ENCODE measurements at places on chromosomes 2 and 18.

DNA sequence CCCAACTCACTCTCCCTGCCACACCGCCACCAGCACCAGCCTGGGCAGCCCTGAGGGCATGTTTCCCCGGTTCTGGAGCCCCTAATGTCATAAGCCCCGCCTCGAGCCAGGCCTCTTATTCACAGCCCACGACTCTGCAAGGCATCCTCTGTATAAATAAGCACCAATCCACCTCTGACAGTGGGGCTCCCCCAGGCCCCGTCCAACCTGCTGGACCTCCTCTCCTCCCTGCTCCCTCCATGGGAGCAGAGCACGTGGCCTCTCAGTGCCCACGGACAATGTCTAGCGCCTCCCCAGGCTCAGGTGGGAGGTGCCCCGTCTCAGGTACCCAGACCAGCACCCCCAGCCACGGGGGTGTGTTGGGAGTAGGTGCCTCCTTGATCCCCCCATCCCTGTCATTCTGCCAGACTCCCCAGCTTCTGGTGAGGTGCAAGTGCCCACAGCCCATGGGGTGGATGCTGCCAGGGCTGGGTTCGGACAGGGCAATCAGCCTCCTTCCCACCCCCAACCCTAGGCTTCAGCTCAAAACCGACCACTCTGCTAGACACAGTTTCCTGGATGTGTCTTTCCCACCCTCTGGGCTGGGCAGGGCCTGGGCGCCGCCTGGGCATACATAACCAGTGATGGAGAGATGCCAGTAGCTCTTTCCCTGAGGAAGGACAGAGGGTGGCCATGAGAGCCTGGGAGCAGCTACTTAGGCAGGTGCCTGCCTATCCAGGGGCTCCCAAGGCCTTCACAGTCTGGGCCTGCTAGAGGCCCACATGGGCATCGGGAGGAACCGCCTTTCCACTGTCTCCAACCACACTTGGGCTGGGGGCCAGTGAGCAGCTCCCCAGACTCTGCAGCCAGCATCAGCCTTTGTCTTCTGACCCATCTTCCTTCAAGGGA is 1.6 kb upstream of the ADRA2B start:
- DNase-seq = peak; percentile 84

GRCh38 chr2:232288489-232289030 is 90.0 kb upstream of the ALPP start:
- no peak for DNase-seq

DNA sequence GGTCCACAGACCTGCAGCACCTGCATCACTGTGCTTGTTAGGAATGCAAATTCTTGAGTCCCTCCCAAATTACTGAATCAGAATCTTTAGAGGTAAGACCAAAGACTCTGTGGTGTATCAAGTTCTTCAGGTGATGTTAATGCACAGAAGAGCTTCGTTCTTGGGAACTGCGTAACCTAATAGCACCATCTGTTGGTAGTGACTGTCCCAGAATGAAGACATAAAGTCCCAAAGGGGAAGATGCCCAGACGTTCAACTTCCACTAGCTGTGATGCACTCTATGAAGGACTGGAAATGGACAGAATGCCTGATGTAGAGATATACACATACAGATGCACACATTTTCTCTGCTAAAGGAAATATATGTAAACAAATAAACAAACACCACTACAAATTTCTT is 576.0 kb downstream of the LRP1B start:
- DNase-seq = no peak

- no peak for DNase-seq
Observed at GRCh38 chr18:58808349-58808748, 56.3 kb upstream of the ZNF532 start.

GRCh38 chr18:27616324-27616723 is 431.2 kb upstream of the CHST9 start:
- DNase-seq = no peak

GRCh38 chr2:4868466-4868865 is 823.7 kb upstream of the SOX11 start:
- no peak for DNase-seq

DNA sequence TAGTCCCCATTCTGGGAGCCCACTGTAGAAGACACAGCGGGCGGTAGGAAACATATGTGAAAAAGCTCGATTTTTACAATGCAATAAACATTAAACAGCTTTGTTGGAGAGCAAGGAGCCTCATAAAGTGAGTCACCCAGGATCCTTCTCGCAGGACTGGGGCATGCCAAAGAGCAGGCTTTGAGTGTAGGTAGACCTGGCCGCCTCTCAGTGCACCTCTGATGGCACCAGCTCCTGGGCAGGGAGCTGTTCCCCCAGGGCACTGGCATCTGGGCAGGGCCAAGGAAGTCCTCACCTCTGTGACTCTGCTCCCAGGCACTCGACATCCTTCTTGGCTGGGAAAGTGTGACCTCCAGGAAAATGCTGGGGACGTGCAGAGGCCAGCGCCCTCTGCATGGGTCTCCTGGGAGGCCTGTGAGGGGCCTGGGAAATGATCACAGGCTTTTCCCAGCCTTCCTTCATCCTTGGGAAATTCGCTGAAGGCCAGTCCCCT is 94.2 kb downstream of the POLR1A start:
- no peak for DNase-seq

- DNase-seq = no peak
Observed at GRCh38 chr2:219282375-219282774, 3.2 kb downstream of the DNAJB2 start.

DNA sequence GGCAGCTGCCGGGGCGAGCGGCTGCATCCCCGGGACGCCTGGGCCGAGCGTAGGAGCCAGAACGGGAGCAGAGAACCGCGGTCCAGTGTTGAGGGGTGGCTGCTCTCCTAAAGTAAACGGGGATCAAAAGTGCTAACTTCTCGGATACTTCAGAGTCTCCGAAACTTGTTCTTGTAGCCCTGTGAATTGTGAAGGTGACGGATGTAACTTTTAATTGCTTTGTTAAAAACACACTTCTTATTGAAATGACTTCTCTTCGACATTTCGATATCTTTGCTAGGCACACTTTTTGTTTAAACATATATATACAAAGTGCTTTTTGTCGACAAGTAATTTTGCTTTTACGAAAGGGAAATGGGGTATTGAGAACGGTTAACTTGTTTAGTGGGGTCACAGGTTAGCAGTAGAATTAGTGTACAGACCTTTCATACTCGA is 540 bp downstream of the ATP9B start:
- DNase-seq = peak; percentile 97

DNA sequence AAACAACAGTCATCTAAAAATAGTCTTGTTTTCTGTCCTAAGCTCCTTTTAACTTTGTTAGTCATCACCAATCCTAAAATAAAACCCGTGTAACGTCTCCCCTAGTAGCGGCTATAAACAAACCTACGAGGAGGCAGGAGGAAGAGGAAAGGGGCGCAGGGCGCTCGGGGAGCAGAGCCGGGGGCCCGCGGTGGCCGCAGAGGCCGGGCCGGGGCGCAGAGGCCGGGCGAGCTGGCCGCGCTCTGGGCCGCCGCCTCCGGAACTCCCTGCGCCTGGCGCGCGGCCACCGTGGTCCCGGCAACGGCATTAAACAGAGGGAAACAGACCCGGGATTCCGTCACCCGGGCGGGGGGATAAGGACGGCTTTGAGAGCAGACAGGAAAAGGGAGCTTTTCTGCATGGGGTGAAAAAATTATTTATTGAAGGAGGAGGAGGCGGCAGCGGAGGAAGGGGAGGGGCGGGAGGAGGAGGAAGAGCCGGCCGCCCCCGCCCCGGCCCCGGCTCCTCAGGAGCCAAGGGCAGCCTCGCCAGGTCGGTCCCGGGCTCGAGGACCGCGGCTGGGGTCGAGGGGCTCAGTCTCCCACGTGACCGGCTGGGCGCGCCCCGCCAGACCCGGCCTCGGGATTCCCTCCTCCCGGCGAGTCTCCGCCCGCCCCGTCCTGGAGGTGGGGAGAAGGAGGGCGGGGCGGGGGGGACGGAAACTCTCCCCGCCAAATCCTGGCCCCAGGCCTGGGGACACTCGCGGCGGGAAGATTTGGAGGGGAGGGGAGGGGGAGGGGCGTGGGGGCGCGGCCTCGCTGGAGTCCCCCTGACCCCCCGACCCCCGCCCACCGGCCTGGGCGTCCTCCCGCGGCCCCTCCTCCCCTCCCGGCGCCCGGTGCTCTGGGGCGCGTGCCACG is 1.8 kb upstream of the NFATC1 start:
- peak; percentile 100 for DNase-seq

- peak; percentile 72 for DNase-seq
Observed at GRCh38 chr18:79786304-79786703, 11.4 kb upstream of the KCNG2 start.

GRCh38 chr2:129366263-129366662 is 613.2 kb upstream of the RAB6C start:
- no peak for DNase-seq

DNA sequence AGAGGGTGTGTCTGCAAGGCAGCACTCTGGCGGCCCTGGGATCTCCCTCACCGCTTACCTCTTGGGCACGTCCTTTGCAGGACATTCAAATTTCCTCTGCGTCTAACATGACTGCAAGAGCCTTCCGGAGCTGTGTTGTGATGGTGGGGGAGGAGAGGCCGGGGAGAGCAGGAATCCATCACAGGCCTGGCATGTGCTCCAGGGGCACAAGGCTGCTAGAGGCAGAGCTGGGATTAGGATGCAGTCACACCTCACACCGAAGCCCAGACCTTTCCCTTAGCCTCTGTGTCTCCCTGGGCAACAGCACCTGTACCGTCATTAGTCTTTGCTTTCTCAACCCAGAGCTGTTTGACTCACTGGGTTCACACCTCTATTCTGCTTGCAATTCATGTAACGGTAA is 111.3 kb downstream of the CMPK2 start:
- no peak for DNase-seq

DNA sequence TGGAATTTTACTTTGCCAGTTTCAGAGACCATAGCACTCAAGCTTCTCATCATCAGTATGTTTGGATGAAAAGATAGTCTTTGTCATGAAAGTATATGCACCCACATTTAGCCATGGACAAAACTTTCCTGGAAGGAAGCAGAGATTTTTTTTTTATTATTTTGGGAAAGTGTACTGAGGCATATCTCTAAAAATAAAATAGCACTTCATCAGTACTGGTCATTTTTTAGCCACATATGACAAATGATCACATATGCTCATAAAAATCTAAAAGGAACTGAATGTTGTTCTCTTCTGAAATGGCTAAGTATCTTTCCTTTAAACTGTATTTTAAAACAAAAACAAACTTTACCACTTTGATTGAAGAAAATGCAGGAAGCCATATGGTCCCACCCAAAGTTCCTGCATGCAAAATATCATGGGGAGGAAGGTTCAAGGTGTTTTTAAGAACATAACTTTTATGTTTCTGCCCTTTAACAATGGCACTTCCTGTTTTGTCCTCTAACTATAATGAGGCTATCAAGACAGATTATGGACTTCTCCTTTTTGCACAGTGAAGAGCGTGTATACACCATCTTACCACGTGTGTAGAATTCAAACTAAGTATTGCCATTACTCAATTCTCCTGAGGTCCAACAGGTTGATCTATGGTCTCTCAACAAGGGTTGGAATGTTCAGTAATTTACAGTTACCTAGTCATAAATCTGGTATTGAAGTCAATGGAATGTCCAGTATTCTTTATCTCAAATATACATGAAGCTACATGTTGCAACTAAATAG is 77.1 kb upstream of the SLC39A10 start:
- DNase-seq = no peak
